ENCODE measurements at places on chromosomes 4 and X.

GRCh38 chr4:8052160-8052691, 106.4 kb downstream of the ABLIM2 start:
- no peak for DNase-seq

GRCh38 chr4:182869697-182870096, 47.5 kb downstream of the DCTD start:
- no peak for DNase-seq

DNA sequence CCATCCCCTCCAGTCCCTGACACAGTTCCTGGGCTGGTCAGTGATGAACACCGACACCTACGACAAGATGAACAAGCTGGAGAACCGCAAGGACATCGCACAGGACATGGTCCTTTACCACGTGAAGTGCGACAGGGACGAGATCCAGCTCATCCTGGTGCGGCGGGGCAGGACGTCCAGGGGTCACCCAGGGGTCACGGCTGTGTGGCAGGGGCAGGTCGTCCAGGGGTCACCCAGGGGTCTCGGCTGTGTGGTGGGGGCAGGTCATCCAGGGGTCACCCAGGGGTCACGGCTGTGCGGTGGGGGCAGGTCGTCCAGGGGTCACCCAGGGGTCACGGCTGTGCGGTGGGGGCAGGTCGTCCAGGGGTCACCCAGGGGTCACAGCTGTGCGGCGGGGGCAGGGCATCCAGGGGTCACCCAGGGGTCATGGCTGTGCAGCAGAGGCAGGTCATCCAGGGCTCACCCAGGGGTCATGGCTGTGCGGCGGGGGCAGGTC, 16.7 kb downstream of the ATP5ME start:
- no peak for DNase-seq

DNA sequence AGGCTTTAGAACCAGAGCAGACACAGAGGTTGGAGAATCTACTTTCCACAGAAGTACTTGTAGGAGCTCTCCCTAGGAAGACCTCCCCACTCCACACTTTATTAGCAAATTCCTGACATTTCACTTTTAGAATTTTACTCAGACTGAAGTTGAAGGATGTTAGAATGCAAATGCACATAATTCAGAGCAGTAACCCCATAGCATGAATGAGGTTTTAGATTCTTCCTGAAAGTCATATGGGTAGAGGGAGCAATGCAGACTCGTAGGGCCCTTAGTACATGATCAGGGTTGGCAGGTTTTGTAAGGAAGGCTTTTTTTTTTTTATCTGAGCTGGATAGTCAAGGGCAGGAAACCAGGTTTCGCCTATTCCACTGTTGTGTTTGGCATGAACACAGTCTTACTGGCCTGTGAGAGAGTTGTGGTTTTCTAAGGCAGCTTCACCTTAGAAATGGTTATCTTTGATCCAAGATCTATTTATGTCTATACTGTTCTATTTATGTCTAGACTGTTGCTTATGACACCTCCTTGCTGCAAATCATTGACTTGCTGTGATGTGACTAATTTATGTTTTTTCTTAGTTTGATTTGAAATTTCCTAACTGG, 48.9 kb downstream of the SPATA18 start:
- DNase-seq: no peak

GRCh38 chr4:17112292-17112659, 213.8 kb upstream of the LDB2 start:
- peak; percentile 22 for DNase-seq

DNA sequence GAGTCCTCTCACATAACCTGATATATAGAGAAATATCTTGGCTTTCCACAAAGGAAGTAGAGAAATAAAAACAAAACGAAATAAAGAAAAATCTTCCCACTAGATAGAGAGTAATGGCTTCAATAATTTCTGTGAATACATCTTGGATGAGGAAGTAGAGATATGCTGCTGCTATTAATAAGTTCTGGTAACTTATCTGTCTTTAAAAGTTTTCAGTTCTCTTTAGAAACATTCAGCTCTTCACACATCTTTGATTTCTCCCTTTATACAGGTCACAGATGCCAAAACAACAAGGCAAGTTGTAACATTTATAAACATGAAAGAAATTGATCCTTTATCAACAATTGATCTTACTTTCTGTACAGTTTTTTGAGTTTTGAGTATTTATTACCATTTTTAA, 615.8 kb downstream of the TRAM1L1 start:
- no peak for DNase-seq

DNA sequence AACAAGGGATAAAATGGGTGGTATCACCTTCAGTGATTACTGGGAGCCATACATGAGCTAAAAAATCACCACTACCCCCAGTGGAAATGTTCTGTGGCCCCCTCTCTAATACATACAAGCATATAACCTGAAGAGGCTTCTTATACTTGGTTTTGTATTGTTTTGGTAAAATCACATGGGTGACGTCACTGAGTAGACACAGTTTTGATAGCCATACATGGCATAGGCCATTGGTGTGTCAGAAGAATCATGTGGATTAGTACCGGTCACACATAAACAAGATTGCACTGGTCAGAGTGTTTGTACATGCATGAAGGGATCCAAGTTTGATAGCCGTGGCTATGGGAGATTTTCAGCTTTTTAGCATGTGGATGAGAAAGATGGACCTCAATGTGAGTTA, 131.9 kb upstream of the RADX start:
- no peak for DNase-seq

- no peak for DNase-seq
Observed at GRCh38 chr4:133544097-133544496, 395.0 kb downstream of the PCDH10 start.

DNA sequence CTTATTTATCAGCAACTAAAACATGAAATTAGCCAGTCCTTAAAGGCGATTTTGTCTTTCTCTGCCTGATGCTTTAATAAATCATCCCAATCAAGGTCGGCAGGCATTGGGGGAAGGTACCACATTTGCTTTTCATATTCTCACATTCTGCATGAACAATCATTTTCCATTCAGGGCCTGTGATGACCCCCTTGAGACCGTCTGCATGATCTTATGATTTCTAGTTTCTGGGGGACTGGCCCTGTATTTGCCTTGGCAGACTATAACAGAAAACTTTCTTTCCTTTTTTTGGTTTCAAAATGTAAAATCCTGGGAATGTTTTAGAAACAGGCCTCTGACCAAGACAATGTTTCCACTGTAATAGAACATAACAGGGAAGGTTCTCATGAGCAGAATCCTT, 296.8 kb downstream of the IDS start:
- DNase-seq: no peak

GRCh38 chrX:13226214-13226613, 93.6 kb downstream of the ATXN3L start:
- no peak for DNase-seq

GRCh38 chrX:140091125-140091886, 126.0 kb upstream of the CXorf66 start:
- no peak for DNase-seq

GRCh38 chr4:5381961-5382441, 326.4 kb downstream of the EVC2 start:
- DNase-seq: peak; percentile 90

DNA sequence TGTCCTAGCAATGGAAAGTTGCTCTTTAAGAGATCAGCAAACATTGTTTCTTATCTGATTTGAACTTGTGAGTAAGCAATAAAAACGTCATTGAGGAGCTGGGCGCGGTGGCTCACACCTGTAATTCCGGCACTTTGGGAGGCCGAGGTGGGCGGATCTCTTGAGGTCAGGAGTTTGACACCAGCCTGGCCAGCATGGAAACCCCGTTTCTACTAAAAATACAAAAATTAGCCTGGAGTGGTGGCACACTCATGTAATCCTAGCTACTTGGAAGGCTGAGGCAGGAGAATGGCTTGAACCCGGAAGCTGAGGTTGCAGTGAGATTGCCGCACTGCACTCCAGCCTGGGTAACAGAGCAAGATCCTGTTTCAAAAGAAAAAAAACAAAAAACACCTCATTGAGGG, 11.2 kb upstream of the PLAC8 start:
- DNase-seq: no peak

- DNase-seq: no peak
Observed at GRCh38 chr4:81454499-81454898, 17.2 kb downstream of the RASGEF1B start.

DNA sequence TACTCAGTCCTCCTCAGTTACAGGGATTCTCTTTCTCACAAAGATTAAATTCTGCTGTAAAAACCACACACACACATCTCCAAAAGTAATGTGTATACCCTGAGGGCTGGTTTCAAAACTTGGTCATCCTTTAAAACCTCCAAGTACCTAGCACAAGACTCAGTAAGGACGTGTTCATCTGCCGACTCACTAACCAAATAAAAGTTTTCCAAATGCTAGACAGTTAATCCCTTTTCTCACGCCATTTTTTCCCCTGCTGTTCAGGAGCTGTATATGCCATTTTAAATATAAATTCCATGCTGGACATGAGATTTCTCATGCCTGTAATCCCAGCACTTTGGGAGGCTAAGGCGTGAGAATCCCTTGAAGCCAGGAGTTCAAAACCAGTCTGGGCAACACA, 3.9 kb upstream of the SAT1 start:
- DNase-seq: peak; percentile 80

DNA sequence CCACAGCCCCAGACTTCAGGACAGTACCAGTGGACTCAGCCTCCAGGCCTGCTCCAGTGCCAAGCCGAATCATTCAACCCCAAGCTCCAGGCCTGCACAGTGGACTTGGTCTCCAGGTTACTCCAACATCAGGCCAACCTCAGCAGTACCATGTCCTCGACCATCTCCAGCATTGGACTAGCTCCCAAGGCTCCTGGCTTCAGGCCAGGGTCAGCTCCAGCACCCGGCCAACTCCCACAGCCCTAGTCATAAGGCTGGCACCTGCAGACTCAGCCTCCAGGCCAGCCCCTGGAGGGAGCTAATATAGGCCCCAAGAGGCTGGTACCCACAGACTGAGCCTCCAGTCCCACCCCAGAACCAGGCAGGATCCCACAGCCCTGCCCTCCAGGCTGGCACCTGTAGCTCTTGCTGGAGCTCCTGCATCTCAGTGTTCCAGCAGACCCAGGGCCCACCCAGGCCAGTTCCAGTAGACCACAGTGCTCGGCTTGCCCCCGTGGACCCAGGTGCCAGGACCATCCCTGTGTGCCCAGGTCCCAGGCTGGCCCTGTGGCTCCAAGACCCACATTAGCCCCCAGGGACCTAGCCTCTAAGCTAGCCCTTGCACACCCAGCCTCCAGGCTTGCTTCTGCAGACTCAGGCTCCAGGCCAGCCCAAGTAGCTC, 25.6 kb downstream of the ZMAT1 start:
- no peak for DNase-seq

GRCh38 chr4:70914631-70915030, 12.5 kb downstream of the MOB1B start:
- no peak for DNase-seq

- peak; percentile 25 for DNase-seq
Observed at GRCh38 chrX:120463241-120463640, 5.9 kb downstream of the LAMP2 start.

GRCh38 chr4:53682908-53683307, 91.6 kb upstream of the LNX1 start:
- no peak for DNase-seq

DNA sequence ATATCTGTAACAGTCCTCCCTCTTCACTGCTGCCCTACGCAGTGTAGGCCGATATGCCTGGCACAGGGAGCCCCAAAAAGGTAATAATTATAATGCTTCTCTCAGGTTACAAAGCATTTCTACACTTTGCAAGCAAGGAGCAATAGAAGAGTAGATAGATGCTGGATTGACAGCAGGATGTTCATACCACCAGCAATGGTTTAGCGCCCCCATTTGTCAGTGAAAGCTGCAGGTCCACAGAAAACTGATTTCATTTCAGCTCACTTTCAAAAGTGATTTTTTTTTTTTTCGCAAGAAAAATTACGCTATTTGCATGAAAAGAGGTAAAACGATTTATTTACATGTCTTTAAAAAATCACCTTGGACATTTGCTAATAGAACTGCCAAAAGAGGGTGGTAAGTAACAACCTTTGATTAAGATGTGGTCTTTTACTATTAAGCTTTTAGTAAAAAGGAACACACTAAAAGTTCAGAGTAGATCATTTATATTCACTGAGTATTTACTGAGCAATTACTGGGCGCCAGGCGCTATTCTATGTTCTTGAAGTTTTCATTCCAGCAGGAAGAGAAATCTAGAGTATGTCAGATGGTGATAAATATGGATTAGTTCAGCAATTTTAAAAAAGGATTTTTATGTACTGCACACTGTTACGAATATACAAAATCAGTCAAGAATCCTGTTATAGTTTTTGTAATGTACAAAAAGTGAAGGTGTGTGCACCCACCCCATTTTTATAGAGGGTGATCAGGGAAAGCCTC, 34.4 kb downstream of the HPF1 start:
- DNase-seq: no peak

GRCh38 chr4:83285055-83285407, 433 bp upstream of the COQ2 start:
- peak; percentile 50 for DNase-seq

GRCh38 chrX:154398668-154399526, 720 bp downstream of the RPL10 start:
- DNase-seq: peak; percentile 66

GRCh38 chr4:184281231-184282139, 63.8 kb upstream of the ENPP6 start:
- no peak for DNase-seq

DNA sequence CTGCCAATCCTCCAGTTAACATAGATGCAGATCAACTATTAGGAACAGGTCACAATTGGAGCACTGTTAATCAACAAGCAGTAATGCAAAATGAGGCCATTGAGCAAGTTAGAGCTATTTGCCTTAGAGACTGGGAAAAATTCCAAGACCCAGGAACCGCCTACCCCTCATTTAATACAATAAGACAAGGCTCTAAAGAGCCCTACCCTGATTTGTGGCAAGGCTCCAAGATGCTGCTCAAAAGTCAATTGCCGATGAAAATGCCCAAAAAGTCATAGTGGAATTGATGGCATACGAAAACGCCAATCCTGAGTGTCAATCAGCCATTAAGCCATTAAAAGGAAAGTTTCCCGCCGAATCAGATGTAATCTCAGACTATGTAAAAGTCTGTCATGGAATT, 20.5 kb upstream of the TRIM61 start:
- DNase-seq: no peak

DNA sequence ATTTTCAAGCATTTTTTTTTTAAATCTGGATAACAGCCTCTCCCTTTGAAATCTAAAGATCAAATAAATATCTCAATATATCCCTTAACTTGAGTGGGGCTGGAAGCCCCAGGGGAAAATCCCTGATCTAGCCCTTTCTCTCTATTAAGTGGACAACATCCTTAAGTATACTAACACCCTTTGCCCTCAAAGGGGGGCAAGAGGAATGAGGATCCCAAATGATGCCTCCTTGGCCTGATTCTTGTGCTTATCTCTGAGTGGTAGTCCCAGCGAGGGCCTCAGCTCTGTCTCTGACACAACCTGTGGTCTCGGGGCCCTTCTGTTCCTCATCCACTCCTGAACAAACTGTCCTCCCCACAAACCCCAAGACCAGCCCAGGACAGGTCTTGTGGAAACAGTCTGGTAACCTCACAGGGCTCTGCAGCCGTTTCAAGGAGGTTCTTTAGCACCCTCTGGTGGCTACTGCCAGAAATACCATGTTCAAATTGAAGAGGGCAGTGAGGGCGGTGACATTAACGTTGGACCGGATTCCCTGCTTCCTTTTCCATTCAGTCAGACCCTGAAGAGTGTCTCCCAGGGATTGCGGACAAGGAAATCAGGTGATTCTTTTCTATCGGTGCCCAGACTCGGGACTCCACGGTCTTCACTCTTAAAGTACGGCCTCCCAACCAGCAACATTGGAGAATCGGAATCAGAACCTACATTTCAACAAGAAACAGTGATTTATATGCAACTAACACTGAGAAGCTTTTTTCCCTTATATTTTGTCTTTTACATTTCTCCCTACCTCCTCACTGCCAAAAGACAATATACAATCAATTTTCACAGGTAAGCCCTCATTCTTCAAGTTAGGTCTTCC, 13.0 kb downstream of the CXCL13 start:
- DNase-seq: peak; percentile 64

- no peak for DNase-seq
Observed at GRCh38 chr4:123996718-123997510, 600.3 kb downstream of the SPRY1 start.
